ENCODE measurements at places on chromosomes 3 and 15.
A peak's percentile ranks its signal among the peaks of the same experiment; 100 is the strongest.

- DNase-seq, result no peak
These were observed 402.4 kb upstream of the PDZRN3 start for GRCh38 chr3:74027121-74027520.

DNA sequence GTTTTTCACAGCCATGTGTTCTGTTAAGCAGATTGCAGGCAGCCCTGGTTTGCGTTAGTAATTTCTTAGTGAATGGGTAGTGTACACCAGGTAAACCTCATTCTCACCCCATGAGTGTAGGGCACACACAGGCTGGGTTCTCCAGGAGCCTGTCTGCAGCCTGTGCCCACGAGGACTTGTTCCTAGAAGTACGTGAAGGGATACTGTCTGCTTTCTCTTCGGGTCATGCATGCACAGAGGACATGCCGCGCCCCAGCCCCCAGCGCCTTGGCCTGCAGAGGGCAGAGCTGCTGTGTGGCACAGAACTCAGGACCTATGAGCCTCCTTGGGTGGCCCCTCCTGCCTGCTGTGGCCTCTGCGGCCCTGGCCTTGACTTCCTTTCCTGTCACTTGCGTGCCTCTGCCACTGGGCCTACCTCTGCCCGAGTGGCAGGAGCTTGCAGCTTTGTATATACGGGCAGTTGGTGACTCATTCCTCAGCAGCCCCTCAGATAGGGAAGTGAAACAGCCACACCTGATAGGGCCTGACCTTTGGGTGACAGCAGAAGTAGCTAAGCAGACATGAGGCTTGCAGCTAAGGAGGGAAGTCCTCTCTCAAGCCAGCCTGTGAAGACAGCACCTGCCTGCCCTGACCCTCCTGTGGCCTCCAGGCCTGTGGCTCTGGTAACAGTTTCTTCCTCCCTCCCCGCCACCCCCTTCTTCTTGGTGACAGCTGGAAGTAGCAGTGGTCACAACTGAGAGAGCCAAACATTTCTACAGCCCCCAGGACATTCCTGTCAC is 19.5 kb downstream of the PPCDC start:
- peak; percentile 39 for DNase-seq

DNA sequence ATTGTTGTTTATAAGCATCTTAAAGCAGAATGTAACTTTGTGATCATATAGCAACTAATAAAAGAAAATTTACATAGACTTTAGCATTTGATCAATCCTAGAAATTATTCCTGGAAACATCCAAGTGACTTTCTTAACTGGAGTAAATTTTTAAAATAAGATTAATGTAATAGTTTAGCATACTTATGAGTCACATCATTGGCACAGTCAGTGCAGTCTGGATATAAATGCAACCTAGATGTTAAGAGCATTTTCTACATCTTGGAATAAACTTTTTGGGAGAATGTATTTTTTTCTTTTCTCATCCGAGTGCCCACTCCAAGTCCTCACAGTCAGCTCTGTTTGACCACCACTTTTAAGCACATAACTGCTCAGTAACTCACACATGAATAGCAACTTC is 324.6 kb upstream of the PLSCR5 start:
- no peak for DNase-seq

- no peak for DNase-seq
These were observed 9.7 kb upstream of the PCOLCE2 start for GRCh38 chr3:142898346-142899213.

DNA sequence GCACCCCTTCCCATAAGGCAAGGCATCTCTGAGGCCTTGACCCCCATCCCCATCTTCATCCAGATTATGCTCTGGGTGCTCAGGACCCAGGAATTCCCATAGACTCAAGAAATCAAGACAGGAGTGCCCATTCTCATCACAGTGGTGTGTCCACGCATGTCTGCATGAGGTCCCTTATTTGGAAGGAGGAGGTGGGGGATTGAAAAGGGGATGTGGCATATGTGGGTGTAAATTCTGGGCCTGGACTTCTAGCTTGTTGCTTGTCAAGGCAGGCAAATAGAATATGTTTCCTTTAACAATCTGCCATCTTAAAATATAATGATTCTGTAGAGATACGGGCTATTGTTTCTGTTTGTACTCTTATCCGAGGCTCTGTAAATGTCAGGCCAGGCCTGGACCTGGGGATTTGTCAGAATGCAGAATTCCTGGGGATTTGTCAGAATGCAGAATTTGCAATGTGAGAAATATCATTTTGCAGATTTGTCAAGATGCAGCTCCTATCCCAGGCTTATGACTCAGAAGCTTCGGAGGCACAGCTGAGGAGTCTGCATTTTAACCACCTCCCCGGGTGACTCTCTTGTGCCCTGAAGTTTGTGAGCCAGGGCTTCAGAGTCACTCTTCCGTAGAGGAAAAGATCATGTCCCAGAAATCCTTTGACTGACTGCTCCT is 157.8 kb downstream of the SV2B start:
- no peak for DNase-seq

DNA sequence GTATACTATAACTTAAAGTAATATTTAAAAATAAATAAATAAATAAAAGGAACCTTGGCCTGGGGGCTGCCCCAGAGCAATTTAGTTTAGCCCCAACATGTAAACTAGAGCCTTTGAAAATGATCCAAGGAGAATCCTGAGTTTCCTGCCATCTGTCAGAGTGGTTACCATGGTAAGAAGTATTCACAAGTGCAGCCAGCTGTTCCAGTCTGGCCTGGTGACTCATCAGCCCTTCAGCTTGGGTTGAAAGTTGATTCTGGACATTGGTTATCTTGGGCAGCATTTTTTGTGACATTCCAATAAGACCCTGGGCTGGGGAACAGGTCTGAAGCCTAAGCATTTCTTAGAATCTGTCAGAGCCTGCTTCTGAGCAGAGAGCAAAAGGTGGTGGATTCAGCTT is 72.7 kb upstream of the LRTM1 start:
- DNase-seq, result peak; percentile 87

- DNase-seq, result peak; percentile 18
These were observed 8.7 kb downstream of the DLG1 start for GRCh38 chr3:197289726-197290125.

DNA sequence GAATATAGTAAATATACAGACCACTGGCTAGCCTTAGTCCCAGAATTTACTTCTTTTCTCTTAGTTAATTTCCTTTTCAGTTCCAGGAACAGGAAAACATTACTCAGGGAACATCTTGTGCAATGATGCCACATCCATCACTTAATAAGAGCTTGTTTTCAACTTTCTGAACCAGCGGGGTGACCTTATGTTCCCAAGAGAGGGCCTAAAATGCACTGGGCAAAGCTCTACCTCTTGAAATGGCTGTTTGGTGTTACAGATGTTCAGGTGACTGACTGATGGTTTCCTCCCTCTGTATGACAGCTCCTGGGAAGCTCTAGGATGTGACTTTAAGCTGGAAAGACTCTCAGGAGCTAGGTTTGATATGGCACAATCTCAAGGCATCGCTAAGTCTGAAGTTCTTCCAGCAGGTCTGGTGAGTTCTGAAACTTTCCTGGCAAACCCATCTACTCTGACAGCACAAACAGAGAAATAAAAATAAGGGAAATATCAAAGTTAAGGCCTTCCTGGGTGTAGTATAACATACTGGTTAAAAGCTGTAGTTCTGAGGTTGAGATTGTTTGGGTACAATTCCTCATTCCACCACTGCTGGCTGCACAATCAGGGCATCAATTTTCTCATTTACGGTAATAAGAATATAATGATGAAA is 98.6 kb downstream of the ZIC1 start:
- no peak for DNase-seq

- DNase-seq, result no peak
These were observed 324.8 kb upstream of the LRRFIP2 start for GRCh38 chr3:37499061-37499785.

- DNase-seq, result no peak
These were observed 3.0 kb downstream of the CCR8 start for GRCh38 chr3:39332525-39332924.

GRCh38 chr3:152672320-152672649 is 162.6 kb upstream of the P2RY1 start:
- DNase-seq, result no peak

GRCh38 chr15:101439920-101440319 is 49.6 kb downstream of the PCSK6 start:
- peak; percentile 71 for DNase-seq

GRCh38 chr15:82540984-82541431 is 751 bp upstream of the RPS17 start:
- DNase-seq, result no peak

DNA sequence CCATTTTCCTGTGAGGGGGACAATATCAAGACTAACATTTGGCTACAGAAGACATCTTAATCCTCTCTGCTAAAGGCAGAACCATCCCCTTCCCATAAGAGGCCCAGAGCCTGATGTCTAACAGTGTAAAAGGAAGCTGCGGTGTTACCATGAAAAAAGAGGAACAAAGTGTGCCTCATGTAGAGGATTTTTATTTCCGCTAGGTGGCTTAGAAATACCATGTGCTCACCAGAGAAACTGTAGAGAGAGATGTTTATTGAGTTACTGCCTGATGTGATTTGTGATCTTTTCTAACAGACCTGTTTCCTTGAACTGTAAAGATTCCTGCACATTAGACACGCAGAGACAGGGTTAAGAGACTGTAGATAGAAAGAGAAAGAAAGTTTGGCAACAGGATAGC is 22.0 kb downstream of the OR5H15 start:
- peak; percentile 9 for DNase-seq

GRCh38 chr3:70734756-70735155 is 422.3 kb upstream of the MDFIC2 start:
- no peak for DNase-seq

GRCh38 chr15:63308947-63309346 is 31.5 kb downstream of the APH1B start:
- DNase-seq, result no peak

DNA sequence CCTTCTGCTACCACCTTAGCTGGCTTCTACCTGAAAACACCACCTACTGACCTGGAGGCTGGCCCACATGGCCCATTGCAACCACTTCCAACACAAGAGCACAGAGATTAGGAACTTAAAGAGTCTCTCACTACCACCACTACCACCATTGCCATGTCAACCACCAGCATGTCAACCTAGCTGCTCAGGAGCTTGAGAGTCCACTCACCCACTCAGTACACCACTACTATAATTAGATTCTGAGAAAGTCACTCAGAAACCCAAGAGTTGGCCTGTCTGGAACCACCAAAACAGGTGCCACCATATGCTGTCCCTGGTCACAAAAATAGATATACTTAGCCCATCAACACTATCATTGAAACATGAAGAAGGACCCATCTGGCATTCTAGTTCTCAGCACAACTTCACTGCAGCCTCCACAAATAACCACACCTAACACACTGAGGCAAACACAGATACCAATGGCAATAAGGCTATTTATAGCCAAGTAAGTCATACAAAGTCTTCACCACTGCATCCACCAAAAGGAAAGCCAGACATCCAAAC is 806.7 kb upstream of the EPHA6 start:
- DNase-seq, result no peak

DNA sequence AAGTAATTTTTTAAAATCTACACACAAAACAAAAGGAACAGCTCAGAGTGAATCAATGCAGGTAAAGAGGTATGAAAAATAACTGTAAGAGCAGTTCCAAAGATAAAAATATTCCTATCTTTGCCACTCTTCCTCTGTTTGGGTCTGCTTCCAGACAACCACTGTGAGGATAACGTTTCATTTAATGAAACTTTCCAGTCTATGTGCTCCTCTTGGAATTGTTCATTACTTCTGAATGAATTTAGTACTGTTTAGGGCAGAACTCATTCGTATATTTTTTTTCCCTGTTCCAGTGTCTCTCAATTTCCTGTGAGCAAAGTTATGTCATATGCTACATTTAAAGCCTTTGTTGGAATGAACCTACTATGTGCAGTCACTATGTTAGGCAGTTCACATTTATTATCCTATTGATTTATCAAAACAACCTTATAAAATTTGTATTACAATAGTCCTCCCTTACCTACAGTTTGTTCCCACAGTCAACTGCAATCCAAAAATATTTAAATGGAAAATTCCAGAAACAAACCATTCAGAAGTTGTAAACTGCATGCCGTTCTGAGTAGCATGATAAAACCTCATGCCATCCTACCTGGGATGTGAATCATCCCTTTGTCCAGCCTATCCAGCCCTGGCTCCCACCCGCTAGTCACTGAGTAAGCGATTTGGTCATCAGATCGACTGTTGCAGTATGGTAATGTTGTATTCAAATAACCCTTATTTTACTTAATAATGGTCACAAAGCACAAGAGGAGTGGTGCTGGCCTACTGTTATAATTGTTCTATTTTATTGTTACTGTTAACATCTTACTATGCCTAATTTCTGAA is 98.1 kb downstream of the TMCC1 start:
- DNase-seq, result peak; percentile 25

- DNase-seq, result no peak
These were observed 62.2 kb downstream of the MB21D2 start for GRCh38 chr3:192855434-192855833.

GRCh38 chr3:113685124-113685523 is 11.3 kb downstream of the USF3 start:
- no peak for DNase-seq

DNA sequence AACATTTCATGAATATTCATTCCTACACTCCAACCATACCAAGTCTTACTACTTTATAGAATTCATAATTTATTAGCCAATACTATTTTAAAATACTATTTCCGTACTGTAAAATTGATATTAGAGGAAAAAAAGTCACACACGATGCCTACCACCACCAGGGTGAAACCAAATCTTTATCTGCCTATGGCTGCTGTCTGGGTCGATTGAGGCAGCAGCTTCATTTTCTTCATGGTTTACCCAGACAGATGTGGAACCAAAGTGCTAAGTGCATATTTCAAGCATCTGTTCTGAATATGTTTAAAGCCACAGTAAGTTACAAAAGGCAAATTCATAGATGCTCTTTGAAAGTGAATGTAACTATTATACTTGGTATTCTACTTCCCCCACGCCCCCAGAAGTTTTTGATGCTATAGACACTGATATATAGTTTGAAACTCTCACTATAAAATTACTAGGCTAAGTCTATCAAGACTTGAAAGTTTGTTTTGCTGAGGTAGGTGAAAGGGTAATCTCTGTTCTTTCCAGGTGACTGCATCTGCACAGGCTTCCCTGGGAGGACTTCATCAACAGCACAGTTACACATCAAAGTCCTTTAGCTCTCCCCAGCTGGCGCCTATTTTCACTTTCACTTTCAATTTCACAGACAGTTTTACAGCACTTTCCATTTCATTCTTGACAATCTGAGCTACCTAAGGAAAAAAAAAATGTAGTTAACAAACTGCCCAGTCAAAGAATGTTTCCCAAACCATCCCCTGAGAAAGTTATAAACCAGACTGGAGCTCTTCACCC is 113.9 kb downstream of the POLQ start:
- peak; percentile 51 for DNase-seq

GRCh38 chr3:167973046-167973445 is 122.7 kb downstream of the GOLIM4 start:
- DNase-seq, result no peak

DNA sequence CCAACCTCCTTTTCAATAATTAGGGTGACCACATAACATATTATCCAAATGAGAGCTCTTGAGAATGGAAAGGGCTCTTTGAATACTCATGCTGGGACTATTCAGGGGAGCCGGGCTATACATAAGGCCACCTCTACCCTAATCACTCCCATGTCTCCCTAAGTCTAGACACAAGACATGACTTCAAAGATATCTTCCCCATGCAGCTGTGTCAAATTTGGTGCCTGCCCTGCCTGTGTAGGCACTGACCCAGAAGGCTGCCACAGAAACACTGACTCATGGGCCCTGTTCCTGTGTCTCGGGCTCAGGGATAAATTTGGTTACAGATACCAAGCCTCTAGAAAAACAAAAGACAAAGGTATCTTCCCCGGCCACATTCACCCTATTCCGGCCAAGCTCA is 70.3 kb downstream of the MYLK start:
- peak; percentile 64 for DNase-seq

- peak; percentile 75 for DNase-seq
These were observed 8.1 kb downstream of the SPATA12 start for GRCh38 chr3:57068437-57069089.
